Cardiac muscle cell (in vitro differentiated cells and primary cell): ENCODE measurements at places on chromosomes 3 and 15. TPM values are rescaled to one million over a fixed set of nuclear protein-coding genes. Genes with fewer than 3 reads are reported as not detected.
A peak's percentile ranks its signal among the peaks of the same experiment; 100 is the strongest.

MAP1A gene
- 30.6 TPM in 2 replicates for total RNA-seq

CCR1 gene
- total RNA-seq = 0.07 TPM in 1 of 2 replicates, not detected in the other

DNA sequence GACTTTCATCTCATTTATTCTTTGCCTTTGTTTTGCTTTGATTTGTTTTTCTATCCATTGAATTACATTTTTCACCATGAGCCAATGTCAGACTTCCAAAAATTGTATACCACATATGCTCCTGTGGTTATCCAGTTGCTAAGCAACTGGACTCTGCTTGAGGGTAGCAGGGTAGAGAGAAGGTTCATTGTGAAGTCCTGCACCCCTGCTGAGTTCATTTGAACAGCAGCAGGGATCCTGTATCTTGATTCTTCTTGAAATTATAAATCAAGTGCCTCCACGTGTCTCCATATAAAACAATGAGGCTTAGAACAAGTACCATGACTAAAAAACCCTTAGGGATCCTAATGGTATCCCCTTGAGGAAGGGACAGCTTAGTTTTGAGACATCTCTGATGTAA, 449.3 kb downstream of the ROBO2 start:
- H3K4me1 ChIP-seq = no peaks in the 10 kb centered on the region
- H3K27ac ChIP-seq = no peak overlapping the region
- no peak for DNase-seq
- no peak overlapping the region for H3K4me3 ChIP-seq
- no peaks in the 10 kb centered on the region for H3K27me3 ChIP-seq

DNA sequence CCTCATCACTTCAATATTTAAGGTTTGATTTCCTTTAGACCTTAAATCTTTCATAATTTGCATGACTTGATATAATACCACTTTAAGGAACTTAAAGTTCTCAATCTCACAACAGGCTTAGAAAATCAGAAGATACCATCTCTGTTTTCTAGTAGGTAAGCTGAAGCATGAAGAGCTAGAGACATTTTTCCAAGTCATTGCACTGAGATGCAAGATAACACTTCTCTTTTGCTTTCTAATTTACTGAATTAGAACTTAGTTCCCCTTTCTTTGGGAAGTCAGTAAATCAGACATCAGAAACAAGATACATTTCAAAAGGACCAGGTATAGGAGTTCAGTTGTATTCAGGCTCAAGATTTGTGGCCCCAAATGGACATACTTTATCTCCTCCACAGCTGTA, 79.7 kb downstream of the DZIP3 start:
- H3K4me3 ChIP-seq = no peak overlapping the region
- H3K36me3 ChIP-seq = peaks cover 29% of the 10 kb centered on the region
- no peaks in the 10 kb centered on the region for H3K4me1 ChIP-seq
- H3K27ac ChIP-seq = no peak overlapping the region
- no peaks in the 10 kb centered on the region for H3K27me3 ChIP-seq

GRCh38 chr15:97708252-97708651, 252.3 kb upstream of the ARRDC4 start:
- no peaks in the 10 kb centered on the region for H3K4me1 ChIP-seq
- no peaks in the 10 kb centered on the region for H3K27me3 ChIP-seq
- no peak for DNase-seq
- H3K4me3 ChIP-seq = no peak overlapping the region
- H3K36me3 ChIP-seq = no peaks in the 10 kb centered on the region

DNA sequence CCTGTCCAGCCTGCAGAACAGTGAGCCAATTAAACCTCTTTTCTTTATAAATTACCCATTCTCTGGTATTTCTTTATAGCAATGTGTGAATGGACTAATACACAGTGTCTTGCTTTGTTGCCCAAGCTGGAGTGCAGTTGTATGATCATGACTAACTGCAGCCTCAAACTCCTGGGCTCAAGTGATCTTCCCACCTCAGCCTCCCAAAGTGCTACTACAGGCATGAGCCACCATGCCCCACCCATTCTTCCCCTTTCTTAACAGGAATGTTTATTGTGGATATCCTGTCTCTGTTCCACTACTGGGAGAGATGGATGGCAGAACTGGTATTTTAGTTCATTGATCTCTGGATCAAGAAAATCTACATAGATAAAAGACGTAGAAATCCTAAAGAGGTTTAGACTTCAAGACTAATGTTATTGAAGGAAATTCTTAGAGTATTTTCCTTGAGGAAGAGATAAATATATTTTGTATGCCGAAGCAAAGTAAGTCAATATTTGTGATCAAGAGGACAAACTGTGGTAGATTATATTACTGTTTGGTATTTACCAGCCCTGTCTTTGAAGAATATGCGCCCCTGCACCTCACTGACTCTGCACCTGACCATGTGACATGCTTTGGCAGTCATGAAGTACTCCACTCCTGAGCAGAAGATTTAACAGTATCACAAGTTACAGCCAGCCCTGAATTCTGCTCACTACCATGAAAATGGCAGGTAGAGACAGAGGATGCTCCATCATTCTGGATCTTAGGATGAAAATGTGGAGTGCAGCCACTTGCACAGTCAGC, 42.9 kb downstream of the UACA start:
- H3K36me3 ChIP-seq = no peaks in the 10 kb centered on the region
- H3K4me3 ChIP-seq = no peak overlapping the region
- no peaks in the 10 kb centered on the region for H3K27me3 ChIP-seq
- peak overlapping the region; percentile 27 for H3K27ac ChIP-seq

DNA sequence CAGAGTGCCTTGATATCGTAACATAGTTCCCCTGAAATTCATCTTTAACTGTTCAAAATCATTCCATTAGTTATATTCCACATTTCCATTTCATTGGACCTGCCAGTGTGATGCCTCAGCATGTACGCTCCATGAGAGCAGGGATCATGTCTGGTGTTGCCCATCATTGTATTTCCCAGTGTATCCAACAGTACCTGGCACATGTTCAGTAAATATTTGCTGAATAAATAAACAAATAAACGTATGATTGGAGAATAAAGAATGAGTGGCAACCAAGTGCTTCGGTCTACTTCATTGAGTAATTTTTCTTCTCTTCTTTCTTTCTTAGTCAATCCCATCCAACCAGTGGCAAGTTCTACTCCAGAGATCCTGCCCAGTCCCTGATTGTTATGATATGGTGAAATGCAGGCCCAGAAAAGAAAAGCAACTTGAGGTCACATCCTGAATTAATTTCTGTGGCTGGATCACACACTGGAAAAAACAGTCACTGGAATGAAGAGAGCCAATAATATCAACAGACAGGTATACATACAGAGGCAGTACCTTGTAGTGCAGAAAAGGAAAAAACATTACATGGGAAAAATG, 101.2 kb downstream of the PLCH1 start:
- no peak for DNase-seq
- H3K4me3 ChIP-seq = no peak overlapping the region
